ENCODE measurements at places on chromosomes 1 and 21. TPM values are rescaled to one million over a fixed set of nuclear protein-coding genes. Genes with fewer than 3 reads are reported as not detected.

Gene ZNF281
- total RNA-seq: 33.4 TPM

Gene ERICH3
- 15.0 TPM for total RNA-seq

Gene CFAP107
- total RNA-seq: not detected

Gene S100A8
- 7.1 TPM for total RNA-seq

Gene SLC1A7
- total RNA-seq: not detected

Gene LRRC41
- 41.1 TPM for total RNA-seq

Gene SFN
- total RNA-seq: not detected

Gene SMIM34
- not detected for total RNA-seq

Gene LAPTM5
- 3.9 TPM for total RNA-seq

Gene PAFAH2
- 2.2 TPM for total RNA-seq

Gene PTPN7
- 0.25 TPM for total RNA-seq

Gene RPE65
- under 0.01 TPM for total RNA-seq

Gene MAST2
- total RNA-seq: 48.9 TPM

Gene RIPK4
- not detected for total RNA-seq

Gene TENT5C
- total RNA-seq: 4.2 TPM

Gene LEPR
- 14.0 TPM for total RNA-seq

Gene C1orf216
- 54.3 TPM for total RNA-seq

Gene RAD54L
- total RNA-seq: 1.5 TPM

Gene TAS1R1
- not detected for total RNA-seq

Gene CRB1
- total RNA-seq: 21.6 TPM

Gene UBE4B
- 33.2 TPM for total RNA-seq

Gene TNFRSF1B
- total RNA-seq: 2.0 TPM

Gene GPR37L1
- total RNA-seq: 1.2 TPM

Gene OR2T33
- not detected for total RNA-seq

Gene KCNJ15
- total RNA-seq: not detected

Gene TMEM125
- 0.49 TPM for total RNA-seq

Gene FAM151A
- not detected for total RNA-seq

Gene SIPA1L2
- total RNA-seq: 26.8 TPM

Gene ANKRD65
- total RNA-seq: 0.49 TPM

Gene CDK18
- 1.2 TPM for total RNA-seq

Gene SPRR2A
- total RNA-seq: not detected

Gene DNAH14
- 16.5 TPM for total RNA-seq

Gene FMO2
- total RNA-seq: 0.25 TPM

Gene PRUNE1
- 25.6 TPM for total RNA-seq

Gene CACNA1S
- total RNA-seq: under 0.01 TPM

Gene PIGM
- 5.9 TPM for total RNA-seq

Gene SLC19A1
- total RNA-seq: 7.4 TPM

Gene KCNJ9
- total RNA-seq: 10.6 TPM

Gene MYOG
- not detected for total RNA-seq

Gene UBQLN4
- total RNA-seq: 28.8 TPM

Gene C4BPB
- not detected for total RNA-seq

Gene MTARC2
- 7.6 TPM for total RNA-seq

Gene CSF3R
- 2.0 TPM for total RNA-seq

All from temporal lobe (tissue), 4 donors.